ENCODE measurements at places on chromosomes 3 and 15.

GRCh38 chr3:160870327-160870726, 114.3 kb downstream of the PPM1L start:
- no peak for DNase-seq

DNA sequence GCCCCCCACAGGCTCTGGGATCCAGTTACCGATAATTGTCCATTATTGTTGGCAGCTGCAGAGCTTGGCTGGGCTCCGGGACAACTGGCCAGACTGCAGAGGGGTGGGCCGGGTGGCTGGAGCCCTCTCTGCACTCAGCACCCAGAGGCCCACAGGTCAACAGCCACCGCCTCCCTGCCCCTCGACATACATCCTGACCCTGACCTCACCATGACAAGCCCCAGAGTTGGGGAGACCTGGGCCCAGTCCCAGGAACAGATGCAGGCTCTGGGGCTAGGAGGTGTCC, 22.4 kb downstream of the PTH1R start:
- DNase-seq: no peak

DNA sequence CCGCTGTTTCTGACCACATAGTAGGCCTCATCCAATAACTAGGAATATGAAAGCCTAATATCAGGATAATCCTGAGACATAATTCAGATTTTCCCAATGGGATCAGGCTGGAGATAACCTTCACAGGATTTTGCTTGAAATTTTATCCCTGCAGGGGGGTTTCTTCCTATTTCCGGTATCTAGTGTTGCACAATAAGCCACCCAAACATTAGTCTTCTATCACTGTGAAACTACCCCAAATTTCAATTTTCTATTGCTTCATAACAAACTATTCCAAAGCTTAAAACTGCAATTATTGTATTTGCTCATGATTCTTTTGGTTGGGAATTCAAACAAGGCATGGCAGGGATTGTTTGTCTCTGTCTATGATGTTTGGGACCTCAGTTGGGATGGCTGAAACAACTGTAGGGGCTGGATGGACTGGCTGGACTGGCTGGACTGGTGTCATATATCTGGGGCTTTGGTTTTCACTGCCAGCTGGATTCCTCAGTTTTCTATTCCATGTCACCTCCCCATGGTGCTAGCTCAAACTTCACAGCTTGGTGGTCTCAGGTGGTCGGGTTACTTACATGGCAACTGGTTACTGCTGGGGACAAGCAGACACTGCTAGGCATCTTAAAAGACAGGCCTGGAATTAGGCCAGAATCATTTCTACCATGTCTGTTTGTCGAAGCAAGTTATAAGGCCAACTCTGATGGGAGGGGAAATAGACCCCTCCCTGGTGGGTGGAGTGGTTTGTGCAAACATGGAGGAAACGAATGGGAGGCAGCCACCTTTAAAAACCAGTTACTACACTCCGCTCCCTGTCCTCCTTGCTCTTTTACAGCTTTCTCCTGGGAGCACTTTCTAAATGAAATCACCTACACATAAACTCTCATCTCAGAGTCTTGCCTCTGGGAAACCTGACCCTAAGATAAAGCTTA, 88.2 kb upstream of the STT3B start:
- DNase-seq: no peak

GRCh38 chr15:70048578-70049514, 48.9 kb downstream of the TLE3 start:
- DNase-seq: no peak

- no peak for DNase-seq
Observed at GRCh38 chr3:13420831-13421765, 976 bp upstream of the NUP210 start.

- peak; percentile 72 for DNase-seq
Observed at GRCh38 chr15:55791551-55792400, 48.8 kb upstream of the PRTG start.

DNA sequence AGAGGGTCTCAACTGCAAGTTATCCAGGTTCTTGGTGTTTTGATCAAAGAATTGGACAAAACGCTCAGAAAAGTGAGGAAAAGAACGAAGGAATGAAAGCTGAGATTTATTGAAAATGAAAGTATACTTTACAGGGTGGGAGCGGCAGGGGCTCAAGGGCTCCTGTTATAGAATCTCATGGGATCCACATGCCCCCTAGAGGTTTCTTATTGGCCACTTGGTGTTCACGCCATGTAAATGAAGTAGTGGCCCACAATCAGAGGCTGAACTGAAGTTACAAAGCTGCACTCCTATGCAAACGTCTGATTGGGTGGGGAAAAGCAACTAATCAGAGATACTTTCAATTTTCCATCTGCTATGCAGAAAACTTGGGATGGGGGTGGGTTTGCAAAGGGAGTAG, 216.7 kb downstream of the PTPRG start:
- no peak for DNase-seq

DNA sequence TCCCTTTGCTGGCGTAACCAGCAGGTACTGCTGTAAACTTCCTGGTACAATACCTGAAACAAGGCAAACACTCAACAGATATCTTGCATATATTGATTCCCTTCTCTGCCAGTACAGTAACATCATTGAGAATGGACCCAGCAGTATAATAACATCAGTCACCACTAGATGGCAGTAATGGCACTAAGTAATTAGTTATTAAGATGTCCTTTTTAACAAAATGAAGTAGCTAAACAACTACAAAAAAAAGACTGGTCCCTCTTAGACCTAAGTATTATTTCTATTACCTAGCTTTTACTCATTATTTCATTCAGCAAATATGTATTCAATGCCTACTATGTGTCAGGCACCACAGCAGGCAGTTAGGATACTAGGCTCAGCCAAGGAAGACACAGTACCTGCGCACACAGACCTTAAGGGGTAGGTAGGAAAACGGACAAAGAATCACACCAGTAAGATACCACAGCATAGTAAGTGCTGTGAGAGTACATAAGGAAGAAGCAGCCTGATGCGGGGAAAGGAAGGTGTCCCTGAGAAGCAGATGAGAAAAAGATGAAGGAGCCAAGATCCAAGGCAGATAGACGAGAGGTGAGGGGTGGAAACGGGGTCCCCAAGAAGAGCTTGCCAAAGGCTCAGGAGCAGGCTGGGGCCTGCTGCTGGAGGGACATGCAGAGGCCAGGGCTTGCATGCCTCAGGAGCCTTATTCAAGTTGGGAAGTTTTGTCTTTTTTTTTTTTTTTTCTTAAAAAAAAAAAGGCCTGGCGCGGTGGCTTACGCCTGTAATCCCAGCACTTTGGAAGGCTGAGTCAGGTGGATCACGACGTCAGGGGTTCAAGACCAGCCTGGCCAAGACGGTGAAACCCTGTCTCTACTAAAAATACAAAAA, 102.7 kb upstream of the CHD2 start:
- DNase-seq: peak; percentile 71

GRCh38 chr15:60121845-60122244, 117.7 kb downstream of the FOXB1 start:
- no peak for DNase-seq

DNA sequence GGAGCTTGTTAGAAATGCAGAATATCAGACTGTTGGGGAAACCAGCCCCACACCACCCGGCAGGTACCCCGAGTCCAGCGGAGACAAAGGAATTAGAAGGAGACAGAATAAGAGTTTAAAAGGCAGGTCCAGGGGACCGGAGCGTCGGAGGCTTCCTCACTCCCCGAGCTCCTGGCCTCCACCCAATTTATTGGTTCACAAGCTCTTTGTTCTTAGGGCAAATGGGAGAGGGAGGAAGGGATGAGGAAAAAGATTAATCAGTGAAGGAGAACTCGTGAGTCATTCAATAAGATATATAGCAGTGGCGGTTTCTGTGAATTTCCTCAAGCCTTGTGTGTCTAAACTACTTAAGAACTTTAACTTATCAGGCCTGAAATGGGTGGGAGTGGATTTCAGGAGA, 32.1 kb upstream of the WDR72 start:
- no peak for DNase-seq

DNA sequence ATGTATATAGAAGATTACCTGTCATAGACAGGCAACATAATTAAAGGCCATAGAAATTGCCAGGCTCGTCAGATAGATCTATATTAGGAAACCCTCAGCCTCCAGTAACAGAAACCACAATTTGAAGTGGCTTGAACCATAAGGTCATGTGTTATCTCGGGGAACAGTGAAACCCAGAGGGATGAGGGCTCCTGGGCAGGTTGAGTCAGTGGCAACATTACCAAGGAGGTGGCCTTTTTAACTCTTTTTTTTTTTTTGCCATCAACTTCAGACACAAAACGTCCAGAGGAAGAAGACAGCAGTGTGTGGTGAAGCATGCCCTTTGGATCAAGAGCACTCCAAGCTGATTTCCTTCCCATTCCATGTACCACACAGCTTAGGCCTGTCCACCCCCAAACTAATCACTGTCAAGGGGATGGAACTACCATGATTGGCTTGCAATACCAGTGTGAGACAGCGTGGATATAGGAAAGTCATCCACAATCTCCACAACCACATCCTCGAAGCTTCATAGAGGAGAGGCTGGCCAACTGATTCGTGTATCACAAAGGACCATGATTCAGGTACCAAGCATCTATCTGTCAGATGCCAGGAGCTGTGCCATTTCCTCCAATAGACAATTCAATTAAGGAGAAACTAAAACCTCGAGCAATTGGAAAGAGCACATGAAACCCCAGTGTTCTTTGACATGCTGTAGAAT, 999 bp upstream of the KIF7 start:
- no peak for DNase-seq

- peak; percentile 77 for DNase-seq
Observed at GRCh38 chr3:124260206-124260915, 268.4 kb upstream of the ROPN1 start.

GRCh38 chr15:32148833-32149555, 118.7 kb downstream of the CHRNA7 start:
- DNase-seq: no peak

DNA sequence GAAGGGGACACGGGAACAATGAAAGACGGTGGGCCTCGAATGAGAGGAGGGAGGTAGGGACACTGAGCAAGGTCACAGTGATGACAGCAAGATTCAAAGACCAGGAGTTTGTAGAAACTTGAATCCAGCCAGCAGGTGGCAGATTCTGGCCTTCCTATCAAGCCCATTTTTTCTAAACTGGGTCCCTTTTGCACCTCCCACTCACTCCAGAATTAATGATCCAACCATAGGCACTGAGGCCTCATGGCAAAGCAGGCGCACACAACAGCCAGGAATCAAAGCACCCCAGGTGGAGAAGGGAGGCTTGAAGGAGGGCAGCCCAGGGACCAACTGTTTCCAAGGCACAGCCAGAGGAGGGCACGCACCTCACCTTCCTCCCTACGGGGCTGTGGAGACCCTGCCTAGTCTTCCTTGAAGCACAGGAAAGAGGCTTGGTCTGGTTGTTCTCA, 90.2 kb downstream of the ANP32A start:
- DNase-seq: no peak

- no peak for DNase-seq
Observed at GRCh38 chr3:194257151-194257621, 93.9 kb downstream of the CPN2 start.

- peak; percentile 83 for DNase-seq
Observed at GRCh38 chr3:190064112-190064511, 56.6 kb downstream of the P3H2 start.

DNA sequence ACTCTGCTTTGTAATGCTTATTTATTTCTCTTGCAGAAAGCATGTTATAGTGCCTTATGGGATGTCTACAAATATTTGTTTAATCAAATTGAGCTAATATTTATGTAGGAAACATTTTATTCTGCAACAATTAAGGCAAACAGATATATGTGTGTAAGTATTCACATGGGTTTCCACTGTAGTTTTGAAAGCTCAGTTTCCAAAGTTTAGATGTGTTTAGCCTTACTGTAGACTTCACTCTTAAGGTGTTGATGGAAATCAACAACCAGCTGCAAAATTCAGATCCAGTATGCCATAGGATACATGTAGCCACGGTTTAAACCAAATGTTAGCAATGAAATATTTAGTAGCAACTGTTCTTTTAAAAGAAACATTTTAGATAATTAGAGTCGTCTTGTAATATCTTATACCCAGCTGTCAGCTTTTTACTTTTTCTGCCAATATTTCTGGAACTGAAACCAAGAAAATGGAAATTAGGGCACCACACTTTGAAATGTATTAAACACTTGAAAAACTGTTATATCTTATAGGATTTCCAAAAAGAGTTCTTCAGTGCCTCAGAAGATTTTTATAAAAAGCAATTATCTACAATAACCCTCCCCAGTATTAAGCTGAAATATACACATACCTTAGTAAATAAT, 18.5 kb downstream of the PIK3CA start:
- DNase-seq: no peak

DNA sequence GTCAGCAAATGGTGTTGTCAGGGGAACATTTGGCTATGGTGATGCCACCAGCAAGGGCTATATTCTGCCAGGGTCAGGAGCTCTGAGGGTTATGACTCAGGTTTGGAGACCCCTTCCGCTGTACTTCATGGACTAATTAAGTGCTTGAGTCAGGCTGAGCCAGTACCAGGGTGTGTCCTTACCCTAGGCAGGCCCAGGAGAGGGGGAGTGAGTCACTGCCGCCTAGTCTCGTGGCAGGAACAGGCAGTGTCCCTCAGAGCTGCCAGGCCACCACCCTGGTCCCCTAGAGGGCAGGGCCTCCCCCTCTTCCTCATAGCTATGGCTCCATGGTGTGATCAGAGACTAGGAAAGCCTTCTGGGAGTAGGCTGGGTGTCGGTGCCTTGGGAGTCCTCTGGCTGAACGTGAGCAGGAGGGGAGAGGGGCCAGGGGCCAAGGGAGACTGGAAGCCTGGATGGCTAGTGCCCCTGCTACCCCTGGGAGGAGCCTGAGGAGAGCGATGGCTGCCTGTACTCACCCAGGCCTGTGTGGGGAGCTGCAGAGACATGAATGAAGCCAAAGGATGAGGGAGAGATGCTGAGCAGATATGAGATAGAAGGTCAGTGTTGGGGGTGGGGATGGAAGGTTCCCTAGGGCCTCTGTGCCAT, 10.6 kb downstream of the MAPKAPK3 start:
- peak; percentile 83 for DNase-seq

GRCh38 chr15:51023499-51023898, 71.2 kb downstream of the TNFAIP8L3 start:
- no peak for DNase-seq

GRCh38 chr3:188241883-188242282, 87.9 kb downstream of the LPP start:
- DNase-seq: no peak

GRCh38 chr3:141840737-141841544, 35.5 kb upstream of the ATP1B3 start:
- DNase-seq: peak; percentile 54

DNA sequence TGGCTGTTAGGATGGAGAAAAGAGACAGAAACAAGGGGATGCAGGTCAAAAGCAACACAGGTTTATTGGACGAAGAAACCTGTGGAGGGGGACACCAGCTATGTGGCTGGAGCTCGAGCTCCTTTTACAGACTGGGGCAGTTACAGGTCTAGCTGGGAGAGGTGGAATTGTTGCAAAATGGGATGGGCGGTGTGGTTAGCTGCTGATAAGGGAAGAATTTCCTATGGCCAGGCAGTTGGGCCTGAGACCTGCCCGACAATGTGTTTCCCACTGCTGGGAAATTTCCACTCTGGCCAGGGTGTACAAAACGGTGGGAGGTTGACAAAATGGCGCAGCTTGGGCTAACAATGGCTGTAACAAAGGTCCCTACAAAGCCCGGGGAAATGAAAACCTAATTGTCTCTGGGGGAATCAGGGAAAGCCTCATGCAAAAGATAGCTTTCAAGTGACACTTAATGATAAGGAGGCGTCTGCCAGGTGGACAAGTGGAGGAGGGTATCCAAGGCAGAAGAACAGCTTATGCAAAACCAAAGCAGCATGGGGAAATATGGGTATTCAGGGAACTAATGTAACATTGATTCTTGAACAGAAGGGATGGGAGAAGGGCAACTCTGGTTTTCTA, 137.4 kb upstream of the SGO1 start:
- no peak for DNase-seq

GRCh38 chr15:70244978-70245542, 147.3 kb upstream of the TLE3 start:
- DNase-seq: no peak
